Stimulated activated naive CD4-positive, alpha-beta T cell treated with Interleukin-2 at 50 U/mL for 16 hours (primary cell): ENCODE measurements at places on chromosomes 7 and 10.

DNA sequence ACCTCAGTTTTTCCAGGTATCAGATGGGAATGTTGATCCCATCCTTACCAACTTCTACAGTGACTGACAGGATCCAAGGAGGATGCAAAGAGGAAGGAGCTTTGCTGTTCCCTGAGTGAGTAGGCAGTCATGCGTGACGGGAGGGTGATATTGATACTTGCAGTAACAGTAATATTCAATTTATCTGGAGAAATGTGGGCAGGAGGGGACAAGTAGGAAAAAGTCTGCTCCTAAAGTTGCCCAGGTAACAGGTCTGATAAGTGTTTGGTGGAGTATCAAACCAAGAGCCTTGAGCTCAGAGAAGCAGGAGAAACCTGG is 3.3 kb upstream of the ZCCHC24 start:
- DNase-seq = no peak

DNA sequence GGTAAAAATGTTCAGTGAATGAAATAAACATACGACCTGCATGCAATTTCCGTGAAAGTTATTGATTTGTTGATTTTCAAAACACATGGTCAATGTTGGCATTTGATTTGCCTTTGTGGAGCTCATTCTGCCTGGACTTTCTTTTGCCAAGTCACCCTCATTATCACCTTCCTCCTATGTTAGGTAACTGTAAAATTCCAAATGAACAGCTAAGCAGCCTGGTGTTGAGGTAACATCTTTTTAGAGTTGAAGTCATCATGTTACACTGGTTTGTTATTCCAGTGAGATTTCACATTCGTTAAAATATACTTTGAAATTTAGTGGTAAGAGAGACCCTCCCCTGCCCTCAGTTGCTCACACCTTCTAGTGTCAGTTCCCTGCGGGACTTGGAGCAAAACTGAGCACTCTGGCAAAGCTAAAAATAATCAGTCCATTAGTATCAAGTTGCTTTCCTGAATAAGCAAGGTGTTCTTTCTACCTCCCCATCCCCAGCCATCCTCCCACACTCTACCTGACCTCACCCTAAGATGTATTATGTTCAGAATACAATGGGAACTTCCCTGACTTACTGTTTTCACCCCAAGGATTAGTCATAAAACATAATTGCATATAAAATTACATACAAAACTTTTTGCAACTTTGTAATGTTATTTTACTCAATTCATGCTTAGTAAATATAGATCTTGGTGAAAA is 283.3 kb upstream of the SEMA3A start:
- no peak for DNase-seq

DNA sequence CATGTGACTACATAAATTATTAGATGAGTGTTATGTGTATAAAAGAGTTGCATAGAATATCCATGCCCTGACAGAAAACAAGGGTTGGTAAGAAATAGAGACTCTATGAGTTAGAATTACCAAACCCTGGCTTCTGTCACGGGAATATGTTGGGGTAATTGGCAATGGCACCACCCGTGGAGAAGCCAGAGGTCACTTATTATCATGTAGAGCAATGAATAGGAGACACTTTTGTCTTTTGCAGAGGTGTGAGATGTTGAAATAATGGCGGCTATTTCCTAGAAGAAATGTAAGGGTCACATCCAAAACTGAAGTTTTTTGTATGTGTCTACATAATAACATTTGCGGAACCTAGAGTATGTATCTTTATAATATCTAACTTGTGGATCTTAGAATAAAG is 35.3 kb downstream of the ABCB5 start:
- DNase-seq = no peak

GRCh38 chr7:48933549-48934085 is 9.3 kb downstream of the CDC14C start:
- DNase-seq = no peak

- DNase-seq = no peak
Observed at GRCh38 chr7:98334081-98334480, 52.6 kb downstream of the BRI3 start.

DNA sequence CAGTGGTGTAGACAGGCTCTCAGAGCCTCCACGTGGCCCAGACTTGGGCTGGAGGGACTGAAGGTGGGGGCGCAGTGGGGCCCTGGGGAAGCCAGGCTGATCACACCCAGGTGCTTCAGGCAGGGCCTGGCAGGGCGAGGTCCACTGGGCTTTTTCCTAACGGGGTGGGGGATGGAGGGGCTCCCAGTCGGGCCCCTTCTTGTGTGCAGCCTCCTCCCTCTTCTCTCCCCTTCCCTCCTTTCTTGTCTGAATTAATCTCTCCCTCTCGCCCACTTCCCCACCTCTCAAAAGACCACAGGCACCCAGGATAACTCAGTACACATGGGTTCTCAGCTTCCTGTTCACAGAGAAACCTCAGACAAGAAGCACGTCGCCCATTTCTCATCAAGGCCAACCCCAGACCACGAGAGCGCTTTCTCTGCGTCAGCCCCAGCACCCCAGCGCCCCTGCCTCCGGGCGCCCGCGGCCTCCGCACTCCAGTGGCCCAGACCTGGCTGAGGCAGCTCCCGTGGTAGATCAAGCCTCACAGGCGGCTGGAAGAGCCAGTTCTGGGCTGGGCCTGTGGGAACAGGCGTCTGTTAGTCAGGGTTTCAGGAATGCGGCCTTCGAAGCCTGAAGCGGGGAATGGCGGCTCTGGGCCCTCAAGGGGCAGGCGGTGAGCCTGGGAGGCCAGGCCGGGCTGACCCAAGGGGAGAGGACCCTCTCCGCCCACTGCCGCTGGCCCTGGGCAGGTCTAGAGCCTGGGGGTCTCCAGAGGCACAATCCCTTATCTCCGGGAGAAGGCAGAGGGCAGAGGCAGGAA is 50.6 kb downstream of the PWWP2B start:
- DNase-seq = peak; percentile 71

DNA sequence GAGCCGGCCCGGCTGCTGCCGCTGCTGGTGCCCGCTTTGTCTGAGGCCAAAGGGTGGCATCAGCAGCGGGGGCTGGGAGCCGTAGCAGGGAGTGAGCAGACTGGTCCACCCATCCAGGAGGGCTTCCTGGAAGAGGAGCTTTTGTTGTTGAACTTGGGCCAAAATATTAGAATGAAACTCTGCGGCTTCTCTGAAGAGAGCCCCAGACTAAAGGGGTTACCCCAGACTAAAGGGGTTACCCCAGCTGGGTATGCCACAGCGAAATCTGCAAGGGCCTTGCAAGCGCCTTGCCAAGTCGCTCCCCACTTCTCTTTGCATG is 154.7 kb upstream of the ZMIZ1 start:
- no peak for DNase-seq

DNA sequence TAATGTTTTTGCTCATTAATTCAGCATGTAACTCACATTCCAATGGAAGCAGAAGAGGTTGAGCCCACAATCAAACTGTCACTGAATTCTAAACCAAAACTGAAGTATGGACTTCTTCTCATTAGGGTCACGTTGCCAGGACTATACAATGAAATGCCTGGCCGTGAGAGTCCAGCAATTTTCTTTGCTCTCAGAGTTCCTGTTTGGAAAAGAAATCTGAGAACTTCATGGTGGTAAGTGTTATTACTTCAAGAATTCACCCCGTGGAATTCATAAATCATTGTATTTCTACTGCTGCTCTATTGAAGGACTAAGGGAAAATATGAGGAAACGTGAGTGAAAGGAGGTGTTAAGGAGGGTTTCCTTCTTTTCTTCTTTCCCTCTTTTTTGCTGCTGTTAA is 441.8 kb upstream of the AKR1E2 start:
- no peak for DNase-seq

DNA sequence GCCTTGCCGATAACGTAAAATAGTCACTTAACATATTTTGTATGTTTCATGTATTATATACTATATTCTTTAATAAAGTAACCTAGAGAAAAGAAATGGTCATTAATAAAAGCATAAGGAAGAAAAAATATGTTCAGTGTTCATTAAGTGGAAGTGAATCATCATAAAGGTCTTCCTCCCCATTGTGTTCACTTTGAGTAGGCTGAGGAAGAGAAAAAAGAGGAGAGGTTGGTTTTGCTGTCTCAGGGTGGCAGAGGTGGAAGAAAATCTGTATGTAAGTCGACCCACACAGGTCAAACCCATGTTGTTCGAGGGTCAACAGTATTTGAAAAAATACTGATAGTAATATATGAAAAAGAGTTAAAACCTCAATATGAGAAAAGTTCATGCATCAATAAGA is 90.3 kb downstream of the GLCCI1 start:
- DNase-seq = no peak

- no peak for DNase-seq
Observed at GRCh38 chr10:79436066-79436849, 9.2 kb downstream of the ZCCHC24 start.

GRCh38 chr7:88377434-88377833 is 70.7 kb upstream of the STEAP4 start:
- no peak for DNase-seq

DNA sequence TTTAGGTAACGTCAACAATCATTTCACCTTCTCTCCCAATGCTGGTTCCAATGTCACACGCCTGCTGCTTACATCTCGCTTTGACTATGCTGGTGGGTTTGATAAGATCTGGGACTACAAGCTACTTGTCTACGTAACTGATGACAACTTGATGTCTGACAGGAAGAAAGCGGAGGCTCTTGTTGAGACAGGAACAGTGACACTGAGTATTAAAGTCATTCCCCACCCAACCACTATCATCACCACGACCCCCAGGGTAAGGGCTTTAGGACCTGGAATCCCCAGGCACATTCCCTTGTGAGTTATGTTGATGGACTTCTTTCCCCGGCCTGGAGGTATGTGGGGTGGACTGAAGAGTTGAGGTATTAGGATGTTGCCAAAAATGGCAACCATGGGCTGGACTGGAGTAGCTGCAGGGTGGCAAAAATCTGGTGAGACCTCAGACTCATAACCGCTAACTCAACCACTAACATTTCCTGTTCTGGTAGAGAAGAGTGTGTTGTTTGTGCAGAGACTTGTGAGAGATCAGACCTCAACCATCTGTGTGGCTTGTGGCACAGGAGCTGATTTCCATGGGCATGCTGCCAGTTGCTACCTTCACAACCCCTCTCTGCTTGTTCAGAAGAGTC is 59.2 kb downstream of the CDHR3 start:
- DNase-seq = peak; percentile 46

DNA sequence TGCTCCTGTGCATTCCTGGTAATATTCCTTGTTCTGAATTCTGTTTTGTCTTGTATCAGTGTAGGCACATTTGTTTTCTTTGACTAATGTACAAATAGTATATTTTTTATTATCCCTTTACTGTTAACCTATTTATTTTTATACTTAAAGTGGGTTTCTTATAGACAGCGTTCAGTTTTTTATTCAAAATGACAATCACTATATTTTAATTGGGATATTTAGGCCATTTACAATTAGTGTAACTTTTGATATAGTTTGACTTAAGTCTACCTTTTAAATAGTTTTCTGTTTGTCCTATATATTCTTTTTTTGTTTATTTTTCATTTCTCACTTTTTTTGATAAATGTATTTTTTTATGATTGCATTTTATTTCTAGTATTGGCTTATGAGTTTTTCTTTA is 219.8 kb downstream of the DNAJB9 start:
- no peak for DNase-seq
